ENCODE measurements at places on chromosomes 13 and 19.
A peak's percentile ranks its signal among the peaks of the same experiment; 100 is the strongest.

DNA sequence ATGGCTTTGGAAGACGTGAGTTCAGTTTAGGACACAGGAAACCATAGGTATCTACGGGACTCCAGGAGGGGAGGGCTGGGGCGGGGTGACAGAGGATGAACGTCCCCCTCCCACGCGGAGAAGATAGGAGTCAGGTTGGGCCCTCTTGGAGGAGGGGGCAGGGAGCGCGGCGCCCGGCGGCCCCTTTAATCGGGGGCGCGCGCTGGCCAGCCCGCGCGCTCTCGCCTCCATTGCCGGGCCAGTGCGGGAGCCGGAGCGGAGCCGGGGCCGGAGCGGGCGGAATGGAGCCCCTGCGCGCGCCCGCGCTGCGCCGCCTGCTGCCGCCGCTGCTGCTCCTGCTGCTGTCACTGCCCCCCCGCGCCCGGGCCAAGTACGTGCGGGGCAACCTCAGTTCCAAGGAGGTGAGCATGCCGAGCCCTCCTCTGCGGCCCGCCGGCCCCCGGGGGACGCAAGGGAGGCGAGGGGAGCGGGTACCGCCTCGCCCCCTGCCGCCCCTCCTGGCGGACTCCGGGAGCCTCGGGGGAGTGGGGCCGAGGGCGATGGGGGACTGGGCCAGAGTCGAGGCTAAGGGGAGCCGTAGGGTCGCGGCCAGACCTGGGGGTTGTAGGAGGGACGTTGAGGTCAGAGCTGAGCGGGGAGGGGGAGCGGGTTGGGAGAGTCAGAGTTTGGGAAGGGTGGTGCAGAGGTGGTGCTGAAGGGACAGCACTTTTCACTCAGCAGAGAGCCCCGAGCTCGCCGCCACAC, at the start of gene TMEM145:
TMEM145 (plus strand) TSS at position 214 of the 744 bp plus-strand sequence; CDS start at position 282, 68 bp downstream.
- DNase-seq: peak; percentile 10

DNA sequence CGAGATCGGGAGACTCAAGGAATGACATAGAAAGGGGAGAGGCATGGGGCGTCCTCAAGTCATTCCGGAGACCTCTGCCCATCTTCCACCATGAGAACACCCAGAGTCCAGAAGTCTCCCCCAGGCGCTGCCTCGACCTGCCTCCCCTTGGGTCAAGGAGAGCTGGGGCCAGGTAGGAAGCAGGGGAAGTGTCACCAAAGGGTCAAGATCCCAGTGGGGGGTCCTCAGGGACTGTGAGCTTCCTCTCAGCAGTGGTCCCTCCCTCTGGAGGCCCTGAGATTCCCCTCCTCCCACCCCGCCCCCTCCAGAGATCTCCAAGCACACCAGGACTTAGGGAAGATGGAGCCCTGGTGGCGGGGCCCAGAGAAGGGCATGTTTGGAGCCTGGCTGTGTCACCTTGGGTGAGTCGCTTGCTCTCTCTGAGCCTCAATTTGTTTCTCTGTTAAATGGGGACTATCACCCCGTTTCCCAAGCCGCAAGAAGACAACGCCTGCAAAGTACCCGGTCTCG, 919 bp downstream of the DACT3 start:
- DNase-seq: no peak

- DNase-seq: peak; percentile 76
Measured at GRCh38 chr13:27826379-27827353, 34.4 kb downstream of the GSX1 start.

DNA sequence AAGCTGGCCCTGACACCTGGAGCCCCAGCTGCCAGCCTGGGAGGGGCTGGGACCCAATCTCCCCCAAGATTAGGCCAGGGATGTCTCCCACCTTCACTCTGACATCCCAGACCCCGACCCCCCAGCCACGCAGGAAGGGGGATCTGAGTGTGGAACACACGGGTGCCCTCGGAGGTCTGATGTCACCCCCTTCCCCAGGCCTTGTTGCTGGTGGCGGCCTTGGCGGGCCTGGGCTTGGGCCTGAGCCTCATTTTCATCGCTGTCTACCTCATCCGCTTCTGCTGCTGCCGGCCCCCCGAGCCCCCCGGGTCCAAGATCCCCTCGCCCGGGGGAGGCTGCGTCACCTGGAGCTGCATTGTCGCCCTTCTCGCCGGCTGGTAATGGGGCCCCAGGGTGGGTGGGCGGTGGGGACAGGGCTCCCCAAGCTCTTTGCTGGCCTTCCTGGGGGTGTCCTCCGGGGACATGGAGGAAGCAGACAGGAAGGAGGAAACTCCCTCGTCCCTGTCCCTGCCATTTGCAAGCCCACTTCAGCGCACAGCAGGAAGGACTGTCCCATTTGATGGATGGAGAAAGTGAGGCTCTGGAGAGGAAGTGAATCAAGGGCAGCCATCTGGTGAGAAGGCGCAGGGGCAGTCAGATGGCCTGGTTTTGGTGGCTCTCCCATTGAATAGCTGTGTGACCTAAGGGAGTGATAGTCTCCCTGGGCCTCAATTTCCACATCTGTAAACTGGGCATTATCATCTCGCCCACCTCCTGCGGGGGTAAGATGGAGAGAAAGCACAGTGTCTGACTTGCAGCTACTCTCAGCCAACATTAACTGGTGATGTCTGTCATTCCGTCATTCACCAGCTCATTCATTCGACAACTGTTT, 3.9 kb downstream of the TTYH1 start:
- no peak for DNase-seq

GRCh38 chr13:110218581-110219201, 88.3 kb downstream of the COL4A1 start:
- DNase-seq: no peak

- DNase-seq: no peak
Measured at GRCh38 chr19:51111606-51112005, 3.4 kb upstream of the CTU1 start.

DNA sequence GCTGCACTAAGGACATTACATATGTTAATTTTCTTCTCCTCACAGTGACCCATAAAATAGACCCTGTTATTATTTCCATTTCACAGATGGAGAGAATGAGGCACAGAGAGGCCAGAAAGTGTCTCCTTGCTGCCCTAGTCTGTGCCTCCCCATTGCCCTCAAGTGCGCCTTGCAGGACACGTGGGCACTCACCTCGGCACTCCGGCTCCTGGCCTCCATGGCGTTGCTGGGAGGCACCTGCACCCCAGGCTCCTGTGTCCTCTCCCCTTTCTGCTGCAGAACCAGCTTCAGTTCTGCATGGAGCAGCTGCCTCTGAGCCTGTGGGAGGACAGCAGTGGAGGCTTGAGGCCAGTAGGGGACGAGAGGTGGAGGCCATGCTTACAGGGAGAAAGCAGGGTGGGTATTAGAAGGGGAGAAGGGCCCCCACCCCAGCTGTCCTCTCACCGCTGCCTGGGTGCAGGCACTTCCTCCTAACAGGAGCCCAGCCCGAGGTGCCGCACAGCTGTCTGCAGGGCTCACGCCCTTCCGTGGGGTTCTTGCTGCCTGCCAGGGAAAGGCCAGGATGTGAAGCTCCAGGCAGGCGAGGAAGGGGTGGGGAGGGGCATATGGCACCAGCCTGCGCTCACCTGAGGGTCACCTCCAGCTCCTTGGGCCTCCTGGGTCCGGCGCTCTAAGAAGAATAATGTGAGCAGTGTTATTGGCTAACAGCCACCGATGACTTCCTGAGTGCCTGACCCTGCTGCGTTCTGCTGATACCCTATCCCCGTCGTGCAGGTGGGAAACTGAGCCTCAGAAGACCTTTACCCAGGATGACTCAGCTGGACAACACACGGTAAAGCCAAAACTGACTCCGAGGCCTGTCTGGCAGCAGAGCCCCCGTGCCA, 5.2 kb downstream of the PRX start:
- DNase-seq: no peak

- DNase-seq: no peak
Measured at GRCh38 chr13:113639616-113640262, 18.3 kb downstream of the ATP4B start.

DNA sequence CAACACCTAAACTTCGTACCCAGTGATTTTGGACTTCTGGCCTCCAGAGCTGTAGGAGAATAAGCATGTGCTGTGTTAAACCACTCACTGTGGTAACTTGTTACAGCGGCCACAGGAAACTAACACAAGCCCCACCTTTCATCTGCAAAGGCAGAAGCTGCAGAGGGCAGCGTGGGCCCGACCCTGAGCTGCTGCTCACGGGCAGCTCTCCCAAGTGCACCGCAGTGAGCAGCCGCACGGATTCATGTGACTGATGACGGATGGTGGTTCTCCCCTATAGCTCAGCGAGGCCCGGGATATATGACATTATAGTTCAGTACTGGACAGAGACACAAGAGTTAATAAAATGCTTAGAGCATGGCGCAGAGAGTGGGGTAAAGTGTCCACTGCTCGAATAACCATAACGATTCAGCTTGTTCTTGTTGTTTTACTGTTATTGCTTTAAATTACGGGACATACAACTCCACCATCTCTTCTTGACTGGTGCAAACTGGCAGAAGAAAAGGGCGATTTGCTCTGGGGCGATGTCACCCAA, 21.9 kb downstream of the VRK3 start:
- no peak for DNase-seq

GRCh38 chr13:38409771-38410170, 60.1 kb downstream of the UFM1 start:
- DNase-seq: no peak

GRCh38 chr19:4171676-4172075, 10.7 kb downstream of the SIRT6 start:
- no peak for DNase-seq

DNA sequence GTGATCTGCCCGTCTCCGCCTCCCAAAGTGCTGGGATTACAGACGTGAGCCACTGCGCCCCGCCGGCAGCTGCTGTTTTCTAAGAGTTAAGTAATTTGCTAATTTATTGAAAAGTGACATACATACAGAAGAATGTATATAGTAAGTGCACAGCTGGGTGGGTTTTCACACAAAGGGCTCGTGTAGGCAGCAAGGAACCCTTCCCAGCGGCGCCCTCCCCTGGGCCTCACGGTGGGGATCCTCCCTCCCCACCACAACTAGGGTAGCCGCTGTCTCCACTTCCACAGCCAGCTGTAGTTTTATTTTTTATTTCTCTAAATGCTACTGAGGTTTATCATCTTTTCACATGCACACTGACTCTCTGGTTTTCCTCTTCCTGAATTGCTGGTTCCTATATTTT, 64.9 kb downstream of the CRYL1 start:
- DNase-seq: no peak

Measured in stimulated activated naive CD4-positive, alpha-beta T cell (primary cell).